Fibroblast of upper back skin (primary cell): ENCODE measurements at places on chromosomes 7 and 10.
A peak's percentile ranks its signal among the peaks of the same experiment; 100 is the strongest.

GRCh38 chr7:154777023-154777422 is 225.9 kb downstream of the PAXIP1 start:
- DNase-seq = peak; percentile 58

DNA sequence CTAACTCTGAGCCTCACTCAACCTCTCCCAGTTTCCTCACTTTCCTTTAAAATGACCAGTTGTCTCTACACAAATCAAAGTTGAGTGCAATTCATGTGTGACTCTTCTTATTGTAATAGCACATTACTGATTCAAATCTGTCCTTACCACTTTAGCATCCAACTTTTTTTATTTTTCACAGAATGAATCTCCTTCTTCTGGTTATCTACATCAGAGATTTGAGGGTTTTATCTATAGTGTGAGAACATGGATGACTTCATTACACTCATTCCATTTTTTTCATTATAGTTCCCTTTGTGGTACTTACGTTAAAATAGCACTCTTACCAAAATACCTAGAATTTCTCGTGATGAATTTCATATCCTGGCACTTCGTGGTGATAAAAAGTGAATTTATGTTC is 43.3 kb downstream of the RTKN2 start:
- DNase-seq = no peak

- peak; percentile 19 for DNase-seq
These were observed 41.9 kb downstream of the PDGFA start for GRCh38 chr7:477626-478220.

GRCh38 chr7:127751490-127752448 is 99.8 kb downstream of the SND1 start:
- DNase-seq = no peak

GRCh38 chr7:94059746-94060145 is 55.6 kb upstream of the BET1 start:
- DNase-seq = peak; percentile 79

GRCh38 chr10:76962851-76963250 is 674.8 kb downstream of the KCNMA1 start:
- peak; percentile 77 for DNase-seq

DNA sequence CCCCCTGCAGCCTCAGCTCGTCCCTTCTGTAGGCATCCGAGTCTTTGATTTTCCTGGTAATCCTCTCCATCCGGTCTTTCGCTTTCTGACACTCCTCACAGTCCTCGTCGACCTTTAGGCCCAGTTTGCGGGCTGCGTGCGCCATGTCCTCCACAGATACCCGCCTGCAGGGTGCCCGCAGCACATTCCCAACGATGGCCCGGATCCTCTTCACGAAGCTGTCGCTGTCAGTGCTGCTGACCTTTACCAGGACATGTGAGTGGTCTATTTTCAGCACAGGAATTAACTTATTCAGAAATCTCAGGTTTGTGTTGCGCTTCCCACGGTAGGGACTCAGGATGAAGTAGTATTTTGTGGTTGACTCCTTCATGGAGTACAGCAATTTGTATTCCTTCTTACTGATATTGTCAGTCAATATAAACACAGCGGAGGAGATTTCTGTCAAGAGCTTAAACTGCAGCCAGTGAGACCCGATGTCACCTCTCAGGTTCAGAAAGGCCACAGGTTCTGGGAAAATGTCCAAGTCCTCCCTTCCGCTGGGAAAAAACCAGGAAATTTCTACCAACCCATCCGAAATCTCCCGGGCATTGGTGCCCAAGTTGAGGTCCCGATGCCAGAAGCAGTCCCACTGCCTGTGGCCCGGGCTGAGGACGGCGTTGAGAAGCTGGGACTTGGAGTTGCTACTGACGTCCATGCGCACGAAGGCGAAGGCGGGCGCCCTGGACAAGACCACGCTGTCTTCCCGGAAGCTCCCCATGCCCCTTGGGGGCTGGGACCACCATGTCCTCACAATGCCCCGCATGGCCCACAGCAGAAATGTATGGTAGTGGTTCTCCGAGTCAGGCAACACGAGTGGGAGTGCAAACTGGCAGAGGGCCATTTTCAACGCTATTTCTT is 8.9 kb upstream of the MRPS24 start:
- no peak for DNase-seq

DNA sequence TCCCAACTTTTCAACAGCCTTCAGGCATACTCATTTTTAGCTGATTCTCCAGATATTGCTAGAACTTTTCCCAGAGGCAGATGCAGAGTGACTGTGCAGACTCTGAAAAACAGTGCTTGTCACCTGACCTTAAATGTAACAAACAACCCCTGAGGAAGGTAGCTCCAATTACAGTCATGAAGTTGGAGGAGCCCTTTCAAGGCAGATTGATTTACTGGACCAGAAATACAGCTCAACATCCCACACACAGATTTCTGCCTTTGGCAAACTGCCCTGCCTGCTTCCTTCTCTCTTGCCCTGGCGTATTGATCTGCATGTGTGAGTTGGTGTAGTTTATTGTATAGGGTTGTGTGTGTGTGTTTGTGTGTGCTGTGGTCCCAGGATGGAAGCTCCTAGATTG is 38.5 kb downstream of the PYROXD2 start:
- DNase-seq = peak; percentile 33

DNA sequence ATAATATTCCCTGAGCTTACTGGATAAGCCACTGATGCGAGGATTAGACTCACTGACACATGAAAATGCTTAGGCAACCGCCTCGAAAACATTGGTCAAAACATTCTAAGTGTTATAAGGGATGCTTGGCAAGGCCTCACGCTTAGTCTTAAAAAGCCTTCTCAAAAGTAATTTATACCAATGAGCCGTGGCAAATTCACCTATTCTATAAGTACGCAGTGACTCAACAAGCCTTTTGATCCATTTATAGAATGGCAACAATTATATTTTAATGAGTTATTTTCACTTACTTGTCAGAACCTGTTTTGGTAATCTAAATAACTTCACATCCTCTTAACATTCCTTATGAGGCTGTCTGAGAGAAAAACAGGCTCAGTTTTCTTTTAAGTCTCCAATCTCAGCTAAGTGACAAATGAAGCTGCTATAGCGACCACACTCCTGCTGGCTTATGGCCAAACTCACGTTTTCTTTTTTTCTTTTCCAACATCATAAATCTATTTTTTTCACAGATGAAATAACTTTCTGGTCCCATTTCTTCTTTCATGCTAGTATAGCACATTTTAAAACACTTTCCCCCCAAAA is 121.2 kb upstream of the AFAP1L2 start:
- no peak for DNase-seq

GRCh38 chr10:121245754-121246153 is 352.5 kb downstream of the FGFR2 start:
- DNase-seq = no peak

GRCh38 chr10:7986851-7987250 is 67.6 kb upstream of the GATA3 start:
- DNase-seq = peak; percentile 43

- DNase-seq = no peak
These were observed 235.9 kb downstream of the COBL start for GRCh38 chr7:51080622-51081269.

- DNase-seq = no peak
These were observed 362.4 kb upstream of the ZNF32 start for GRCh38 chr10:44010873-44011602.

- DNase-seq = no peak
These were observed 1088.4 kb downstream of the KCNMA1 start for GRCh38 chr10:76549171-76549570.

- no peak for DNase-seq
These were observed 72.1 kb downstream of the ITGB8 start for GRCh38 chr7:20402747-20403230.

- DNase-seq = peak; percentile 94
These were observed 164.7 kb upstream of the PLXDC2 start for GRCh38 chr10:19651549-19651948.

DNA sequence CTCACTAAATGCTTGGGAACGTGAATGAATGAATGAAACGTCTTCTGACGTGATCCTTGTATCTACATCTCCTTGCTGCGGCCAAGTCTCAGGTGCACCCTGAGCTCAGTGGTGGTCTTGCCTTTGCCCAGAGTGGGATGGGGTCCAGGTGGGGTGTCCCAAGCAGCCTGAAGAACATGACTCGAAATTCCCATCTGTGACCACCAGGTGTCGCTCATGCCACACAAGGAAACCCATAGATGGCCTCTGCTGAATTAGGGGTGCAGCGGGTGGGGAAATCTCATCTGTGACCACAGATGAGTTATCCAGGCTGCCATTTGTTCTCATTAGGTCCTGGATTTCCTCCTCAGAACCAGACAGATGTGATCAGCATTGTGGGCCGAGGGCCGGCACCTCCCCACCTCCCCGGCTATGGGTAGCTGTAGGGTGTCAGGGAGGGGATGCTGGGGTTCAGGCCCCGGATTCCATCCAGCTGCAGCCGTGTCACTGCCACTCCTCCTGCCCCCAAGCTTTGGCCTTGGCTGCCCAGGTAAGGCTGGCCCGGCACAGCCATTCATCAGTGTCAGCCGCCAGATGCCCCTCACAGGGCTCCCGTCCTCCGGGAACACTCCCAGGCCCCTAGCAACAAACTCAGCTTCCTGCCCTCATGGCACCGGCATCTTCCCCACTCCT is 21.0 kb upstream of the GNA12 start:
- DNase-seq = peak; percentile 76

DNA sequence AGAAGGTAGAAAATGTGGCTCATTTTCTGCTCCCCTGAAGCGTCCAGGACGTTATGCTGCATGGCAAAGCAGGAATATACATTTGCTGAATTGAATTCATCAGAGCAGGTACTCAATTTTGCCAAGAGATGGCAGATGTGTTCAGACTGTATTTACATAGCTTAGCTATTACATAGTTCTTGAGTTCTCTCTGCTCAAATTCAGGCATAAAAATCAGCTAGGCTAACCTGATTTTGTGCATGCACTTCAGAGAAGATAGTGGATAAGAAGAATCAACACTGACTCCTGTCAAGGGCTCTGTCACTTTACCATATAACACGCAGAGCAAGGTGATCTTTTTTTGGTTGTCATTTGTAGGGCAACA is 209.2 kb upstream of the FAM3C start:
- peak; percentile 41 for DNase-seq

DNA sequence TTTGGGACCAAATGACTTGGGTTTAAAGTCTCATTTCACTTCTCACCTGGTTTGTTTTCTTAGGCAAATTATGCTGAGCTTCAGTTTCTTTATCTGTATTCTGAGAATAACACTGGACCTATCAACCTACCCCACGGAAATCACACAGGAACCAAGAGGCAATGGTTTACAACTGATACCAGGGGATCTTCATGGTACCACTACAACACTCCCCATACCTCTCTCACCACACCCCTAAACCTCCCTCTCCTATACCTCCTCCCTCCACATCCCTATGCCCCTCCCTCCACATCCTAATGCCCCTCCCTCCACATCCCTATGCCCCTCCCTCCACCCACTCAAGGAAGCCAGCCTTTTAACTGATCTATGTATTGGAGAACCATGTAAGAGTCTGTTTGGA is 9.9 kb downstream of the FAM204A start:
- DNase-seq = no peak

- DNase-seq = no peak
These were observed 130.5 kb downstream of the LHFPL3 start for GRCh38 chr7:104458875-104459274.

DNA sequence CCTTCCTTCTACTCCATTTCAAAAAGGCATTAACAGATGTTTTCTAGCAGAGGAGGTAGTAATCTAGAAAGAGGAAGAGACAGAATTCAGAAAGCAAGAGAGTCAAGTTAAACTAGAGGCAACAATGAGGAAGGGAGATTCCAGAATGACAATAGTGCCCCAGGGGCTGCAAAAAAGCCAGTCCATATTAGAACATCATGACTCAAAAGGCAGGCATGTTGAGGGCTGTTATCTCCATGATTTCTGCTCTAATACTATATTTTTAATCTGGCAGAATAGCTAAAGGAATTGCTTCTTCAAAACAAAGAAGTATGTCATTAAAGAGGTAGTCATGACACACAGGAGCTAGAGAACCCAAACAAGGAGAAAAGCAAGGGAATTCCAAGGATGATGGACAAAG is 599.6 kb downstream of the INHBA start:
- DNase-seq = peak; percentile 50

DNA sequence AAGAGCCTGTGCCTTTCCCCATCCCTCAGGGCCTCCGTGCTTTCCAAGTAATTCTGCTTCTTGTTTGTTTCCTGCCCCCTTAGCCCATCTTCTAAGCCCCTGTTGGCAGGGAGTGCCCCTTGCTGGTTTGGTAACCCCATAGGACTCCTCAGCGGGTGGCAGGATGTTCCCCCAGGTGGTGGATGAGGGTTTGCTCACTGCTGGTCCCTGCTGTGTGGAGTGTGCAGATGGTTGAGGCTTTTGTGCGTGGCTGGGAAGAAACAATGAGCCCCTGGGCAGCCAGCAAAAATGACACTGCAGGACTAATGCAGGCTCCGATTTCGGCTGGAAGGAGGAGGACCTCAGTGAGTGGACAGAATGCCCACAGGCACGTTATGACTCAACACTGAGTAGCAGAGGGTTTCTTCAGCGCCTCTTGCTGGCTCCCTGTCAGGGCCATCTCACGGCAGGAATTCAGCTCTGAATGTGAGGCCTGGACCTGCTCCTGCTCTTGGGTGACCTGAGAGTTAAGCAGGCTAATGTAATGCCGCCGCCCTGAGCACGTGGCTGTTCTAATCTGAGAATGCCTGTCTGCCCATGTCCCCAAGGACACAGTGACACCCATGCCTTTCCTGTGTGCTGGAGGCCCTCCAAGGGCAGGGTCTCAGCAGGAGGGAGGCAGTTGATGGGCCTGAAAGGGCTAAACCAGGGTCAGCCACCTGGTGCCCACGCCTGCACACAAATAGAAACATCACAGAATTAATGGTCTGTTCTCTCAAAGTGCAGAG is 16.6 kb downstream of the BAG3 start:
- DNase-seq = peak; percentile 95

DNA sequence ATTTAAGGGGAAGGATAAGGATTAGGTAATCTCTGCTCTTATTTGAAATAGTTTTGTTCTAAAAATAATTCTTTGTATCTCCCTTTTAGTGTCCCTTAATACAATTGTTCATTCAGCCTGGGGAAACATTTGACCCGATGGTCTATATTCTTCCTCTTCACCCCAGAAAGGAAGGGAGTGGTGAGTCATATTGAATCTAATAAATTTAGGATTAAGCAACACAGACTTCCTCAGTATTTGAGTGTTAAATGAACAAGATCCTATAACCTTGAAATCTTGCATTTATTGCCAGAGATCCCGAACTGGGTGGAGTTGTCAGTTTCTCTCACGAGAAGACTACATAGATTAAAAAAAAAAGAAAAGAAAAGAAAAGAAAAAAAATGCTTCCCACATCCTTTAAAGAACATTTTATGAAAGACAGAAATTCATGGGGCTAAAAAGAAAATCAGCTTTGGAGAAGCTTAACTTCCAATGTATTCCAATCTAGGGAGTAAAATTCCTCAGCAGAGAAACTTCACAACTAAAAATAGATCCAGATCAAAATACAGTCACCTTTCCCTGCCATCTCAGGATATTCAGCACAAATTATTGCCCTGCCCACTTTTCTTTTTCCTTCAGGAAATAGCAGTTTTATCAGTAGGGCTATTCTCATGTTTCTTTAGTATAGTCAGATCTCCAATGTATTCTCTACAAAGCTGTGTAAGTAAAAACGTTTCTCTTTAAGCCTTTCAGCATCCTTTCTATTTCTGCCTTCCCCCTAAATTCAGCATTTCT is 82.2 kb downstream of the SEMA3D start:
- peak; percentile 52 for DNase-seq
